ENCODE measurements at places on chromosomes 2 and 18.

DNA sequence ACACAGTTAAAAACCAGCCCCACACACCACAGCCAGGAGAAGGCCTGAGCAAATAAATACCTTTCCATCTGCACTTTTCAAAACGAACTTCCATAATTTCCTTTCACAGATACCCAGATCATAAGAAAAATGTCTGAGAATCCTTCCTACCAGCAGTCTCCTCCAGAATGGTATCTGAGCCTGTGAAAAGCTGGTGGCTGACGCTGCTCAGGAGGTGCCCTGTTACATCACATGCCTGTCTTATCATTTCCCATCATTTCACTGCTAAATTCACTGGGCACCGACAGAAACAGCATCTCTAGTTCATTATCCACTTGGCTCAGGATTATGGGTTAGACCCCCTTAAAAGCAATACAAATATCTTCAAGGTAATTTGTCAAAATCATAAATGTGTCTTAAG, 4.4 kb downstream of the CRACDL start:
- DNase-seq, result no peak

DNA sequence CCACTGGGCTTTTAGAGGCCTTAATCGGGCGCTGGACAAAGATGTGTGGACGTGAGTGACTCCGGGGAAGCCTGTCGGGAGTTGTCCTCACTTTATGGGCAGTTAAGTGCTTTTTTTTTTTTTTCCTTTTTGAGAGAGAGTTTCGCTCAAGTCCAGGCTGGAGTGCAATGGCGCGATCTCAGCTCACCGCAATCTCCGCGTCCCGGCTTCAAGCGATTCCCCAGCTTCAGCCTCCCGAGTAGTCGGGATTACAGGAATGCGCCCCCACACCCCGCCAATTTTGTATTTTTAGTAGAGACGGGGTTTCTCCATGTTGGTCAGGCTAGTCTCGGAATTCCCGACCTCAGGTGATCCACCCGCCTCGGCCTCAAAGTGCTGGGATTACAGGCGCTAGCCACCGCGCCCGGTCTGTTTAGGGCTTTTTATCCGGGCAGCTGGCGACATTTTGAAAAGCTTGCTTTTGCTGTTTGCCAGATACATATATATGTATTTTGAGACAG, 1.5 kb downstream of the MSH6 start:
- DNase-seq, result no peak

DNA sequence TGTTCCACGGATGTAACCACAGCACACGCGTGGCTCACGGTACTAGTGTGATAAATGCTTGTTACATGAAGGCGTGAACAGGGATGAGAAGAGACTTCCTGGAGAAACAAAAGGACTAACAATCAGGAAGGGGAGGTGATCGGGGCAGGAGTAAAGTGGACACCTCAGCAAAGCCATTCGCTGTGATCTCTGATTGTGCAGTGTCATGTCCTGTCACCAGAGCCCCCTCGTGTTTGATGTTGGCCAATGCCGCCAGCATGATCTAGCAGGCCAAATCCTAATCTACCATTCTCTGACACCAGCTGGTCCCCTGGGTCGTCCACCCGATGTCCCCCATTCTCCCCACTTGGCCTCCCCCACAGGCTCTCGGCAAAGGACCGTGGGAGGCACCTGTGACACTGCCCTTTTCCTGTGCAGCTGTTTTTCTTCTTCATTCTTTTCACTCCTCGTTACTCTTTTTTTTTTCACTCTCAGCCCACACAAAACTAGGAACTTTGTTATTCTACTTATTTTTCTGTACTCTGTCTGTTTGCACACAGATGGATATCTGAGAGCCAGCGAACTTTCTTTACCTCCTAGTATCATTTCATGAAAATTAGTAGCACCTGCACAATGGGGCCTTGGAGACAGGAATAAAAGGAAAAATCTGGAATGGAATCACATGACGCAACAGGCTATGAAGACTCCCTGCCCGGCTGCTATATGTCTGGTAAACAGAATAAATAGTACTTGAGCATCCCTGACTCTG, 146.8 kb downstream of the TGIF1 start:
- no peak for DNase-seq

DNA sequence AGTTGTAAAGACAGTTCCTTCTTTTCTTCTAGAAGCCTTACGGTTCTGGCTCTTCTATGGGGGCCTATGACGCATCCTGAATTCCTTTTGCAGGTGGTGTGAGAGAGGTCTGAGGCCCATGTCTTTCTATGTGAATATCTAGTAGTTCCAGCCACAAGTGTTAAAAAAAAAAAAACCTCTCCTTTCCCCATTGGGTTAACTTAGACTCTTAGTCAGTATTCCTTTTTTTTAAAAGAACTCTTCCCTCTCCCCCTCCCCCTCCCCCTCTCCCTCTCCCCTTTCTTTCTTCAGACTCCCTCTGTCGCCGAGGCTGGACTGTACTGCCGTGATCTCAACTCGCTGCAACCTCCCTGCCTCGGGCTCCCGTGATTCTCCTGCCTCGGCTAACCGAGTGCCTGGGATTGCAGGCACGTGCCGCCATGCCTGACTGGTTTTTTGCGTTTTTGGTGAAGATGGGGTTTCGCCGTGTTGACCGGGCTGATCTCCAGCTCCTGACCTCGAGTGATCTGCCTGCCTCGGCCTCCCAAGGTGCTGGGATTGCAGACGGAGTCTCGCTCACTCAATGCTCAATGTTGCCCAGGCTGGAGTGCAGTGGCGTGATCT, 11.4 kb upstream of the CIDEA start:
- no peak for DNase-seq

- DNase-seq, result no peak
These were observed 62.1 kb downstream of the COBLL1 start for GRCh38 chr2:164779383-164780057.

- no peak for DNase-seq
These were observed 1103.6 kb upstream of the ACVR2A start for GRCh38 chr2:146741260-146741659.

- no peak for DNase-seq
These were observed 326.8 kb upstream of the DLGAP1 start for GRCh38 chr18:4781873-4782272.

DNA sequence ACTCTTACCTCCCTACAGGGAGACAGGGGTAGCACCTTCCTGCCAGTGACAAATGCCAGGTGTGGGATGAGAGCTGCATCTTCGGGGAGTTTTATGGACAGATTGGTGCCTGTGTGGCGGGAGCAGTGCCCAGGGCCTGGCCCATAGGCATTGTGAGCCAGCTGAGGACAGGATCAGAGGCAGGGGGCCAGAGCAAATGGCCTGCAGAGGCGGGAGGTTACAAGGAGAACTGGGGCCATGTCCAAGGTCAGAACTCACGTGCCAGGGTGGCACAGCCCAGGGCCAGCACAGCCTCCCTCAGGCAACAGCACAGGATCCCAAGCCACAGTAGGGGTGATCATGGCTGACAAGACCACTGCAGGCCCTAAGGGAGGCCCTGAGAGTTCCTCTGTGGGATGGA, 40.2 kb upstream of the MCFD2 start:
- DNase-seq, result no peak

GRCh38 chr2:112740527-112740926, 19.7 kb downstream of the NT5DC4 start:
- no peak for DNase-seq

DNA sequence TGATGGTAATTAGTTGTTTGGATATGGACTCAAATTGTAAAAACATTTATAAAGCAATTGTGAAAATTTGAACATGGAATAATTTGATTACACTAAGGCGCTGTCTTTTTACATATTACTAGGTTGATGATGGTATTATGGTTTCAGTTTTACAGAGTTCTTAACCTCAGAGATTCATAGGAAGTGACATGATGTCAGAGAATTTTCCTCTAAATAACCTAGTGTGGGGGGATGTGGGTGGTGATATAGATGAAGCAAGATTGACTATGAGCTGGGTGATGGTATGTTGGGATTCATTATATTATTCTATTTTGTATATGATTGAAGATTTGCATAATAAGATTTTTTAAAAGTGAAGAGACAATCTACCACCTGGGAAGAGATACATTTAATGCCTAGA, 45.9 kb upstream of the ATP5MC3 start:
- DNase-seq, result no peak

GRCh38 chr2:227933884-227934283, 62.5 kb downstream of the DAW1 start:
- DNase-seq, result no peak

DNA sequence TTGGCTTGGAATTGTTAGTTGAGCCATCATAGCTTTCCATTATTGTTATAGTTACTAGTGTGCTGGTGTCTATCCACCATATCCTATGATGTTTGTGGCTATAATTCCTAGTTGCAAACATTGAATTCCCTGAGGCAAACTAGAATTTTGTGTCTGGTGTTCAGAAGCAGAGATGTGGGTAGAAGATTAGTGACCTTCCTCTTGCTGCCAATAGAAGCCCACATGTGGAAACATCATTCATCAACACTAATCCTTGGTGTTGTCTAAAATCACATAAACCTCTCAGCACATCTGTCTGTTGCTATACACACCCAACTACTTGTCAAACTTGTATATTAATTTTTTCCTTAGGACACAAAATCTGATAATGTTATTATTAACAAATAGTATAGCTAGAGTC, 374.1 kb downstream of the TGIF1 start:
- DNase-seq, result no peak

- DNase-seq, result no peak
These were observed 256.0 kb upstream of the FANCL start for GRCh38 chr2:58497168-58497567.

GRCh38 chr2:235533616-235534385, 40.0 kb downstream of the AGAP1 start:
- DNase-seq, result no peak

GRCh38 chr2:43534569-43534968, 61.3 kb downstream of the THADA start:
- DNase-seq, result no peak

- DNase-seq, result no peak
These were observed 195.7 kb upstream of the GALNT5 start for GRCh38 chr2:157061799-157062198.

GRCh38 chr2:46521215-46521683, 41.9 kb downstream of the TMEM247 start:
- DNase-seq, result no peak

DNA sequence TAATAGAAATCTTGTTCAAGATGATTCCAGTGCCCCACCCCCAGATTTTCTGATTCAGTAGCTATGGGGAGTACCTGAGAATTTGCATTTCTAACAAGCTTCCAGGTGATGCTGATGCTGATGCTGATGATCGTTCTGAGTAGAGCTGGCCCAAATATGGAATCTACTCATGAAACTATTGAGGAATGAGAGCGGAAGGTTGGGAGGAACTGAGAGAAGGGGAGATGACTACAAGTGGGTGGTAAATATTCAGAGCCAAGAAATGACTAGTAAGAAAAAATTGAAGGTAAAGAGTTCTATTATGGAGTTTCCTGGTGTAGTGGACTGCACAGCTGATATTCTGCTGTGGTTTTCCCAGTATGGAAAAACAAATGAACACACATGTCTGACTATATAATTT, 235.4 kb upstream of the FN1 start:
- DNase-seq, result no peak

- DNase-seq, result no peak
These were observed 35.1 kb downstream of the GALM start for GRCh38 chr2:38700881-38701458.

GRCh38 chr2:202043475-202043874, 9.8 kb downstream of the FZD7 start:
- no peak for DNase-seq

DNA sequence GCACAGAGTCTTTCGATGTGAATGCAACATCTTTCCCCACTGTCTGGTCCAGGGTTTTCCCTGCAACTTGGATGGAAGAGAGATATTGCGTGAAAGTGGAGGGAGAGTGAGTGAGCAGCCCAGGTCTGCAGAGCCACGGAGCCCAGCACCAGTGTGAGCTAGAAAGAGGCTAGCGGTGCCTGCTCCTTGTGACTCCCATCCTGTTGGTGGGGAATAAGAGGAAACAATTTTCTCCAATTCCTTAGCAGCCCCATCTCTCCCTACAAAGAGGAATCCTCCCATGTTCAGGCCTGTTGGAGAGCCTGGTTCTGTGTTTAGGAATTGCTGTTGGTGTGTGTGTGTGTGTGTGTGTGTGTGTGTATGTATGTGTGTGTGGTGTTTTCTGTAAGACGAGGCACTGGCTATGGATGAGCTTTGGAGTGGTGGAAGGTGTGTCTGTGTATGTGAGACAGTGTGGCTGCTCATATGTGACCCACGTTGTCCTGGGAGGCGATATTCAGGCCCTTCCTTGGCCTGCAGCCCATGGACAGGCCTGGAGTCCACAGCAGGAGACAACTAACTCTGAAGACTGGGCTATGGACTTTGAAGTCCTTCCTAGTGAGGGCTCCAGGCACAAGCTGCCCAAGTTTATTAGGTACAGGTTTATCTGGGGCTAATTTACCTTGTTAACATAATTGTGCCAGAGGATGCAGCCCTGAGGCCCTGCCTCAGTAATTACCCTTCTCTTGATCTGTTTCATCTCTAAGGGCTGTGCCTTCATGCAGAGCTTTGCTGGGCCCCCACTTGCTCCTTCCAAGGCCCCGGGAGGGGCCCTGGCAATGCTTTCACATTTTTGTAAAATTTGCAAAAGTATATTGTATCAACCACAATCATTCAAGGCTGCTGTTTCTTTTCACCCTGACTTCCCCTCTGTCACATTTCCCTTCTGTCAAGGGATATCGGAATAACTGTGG, 88.6 kb upstream of the HAAO start:
- DNase-seq, result no peak

Data from dorsolateral prefrontal cortex (tissue), 122 donors.